ENCODE measurements at places on chromosomes 3 and 15.

- DNase-seq, result no peak
Observed at GRCh38 chr15:74402873-74403587, 30.7 kb downstream of the SEMA7A start.

- no peak for DNase-seq
Observed at GRCh38 chr3:30671527-30672286, 65.3 kb downstream of the TGFBR2 start.

DNA sequence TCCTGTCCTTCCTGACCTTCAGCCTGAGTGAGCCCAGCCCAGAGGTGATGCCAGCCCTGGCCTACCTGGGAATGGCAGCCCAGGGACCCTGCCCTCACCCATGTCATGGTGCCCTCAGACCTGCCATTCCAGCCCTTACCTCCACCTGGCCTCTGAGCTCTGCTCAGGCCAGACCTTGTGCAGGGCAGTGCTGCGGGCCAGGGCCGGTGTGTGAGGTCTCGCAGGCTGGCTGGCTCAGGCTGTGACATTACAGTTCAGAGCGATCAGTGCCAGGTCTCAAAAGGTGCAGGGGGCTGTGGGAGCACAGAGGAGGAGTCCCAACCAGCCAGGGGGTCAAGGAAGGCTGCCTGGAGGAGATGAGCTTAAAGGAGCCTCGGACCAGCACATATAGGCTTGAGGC is 6.4 kb upstream of the CPLX3 start:
- no peak for DNase-seq

DNA sequence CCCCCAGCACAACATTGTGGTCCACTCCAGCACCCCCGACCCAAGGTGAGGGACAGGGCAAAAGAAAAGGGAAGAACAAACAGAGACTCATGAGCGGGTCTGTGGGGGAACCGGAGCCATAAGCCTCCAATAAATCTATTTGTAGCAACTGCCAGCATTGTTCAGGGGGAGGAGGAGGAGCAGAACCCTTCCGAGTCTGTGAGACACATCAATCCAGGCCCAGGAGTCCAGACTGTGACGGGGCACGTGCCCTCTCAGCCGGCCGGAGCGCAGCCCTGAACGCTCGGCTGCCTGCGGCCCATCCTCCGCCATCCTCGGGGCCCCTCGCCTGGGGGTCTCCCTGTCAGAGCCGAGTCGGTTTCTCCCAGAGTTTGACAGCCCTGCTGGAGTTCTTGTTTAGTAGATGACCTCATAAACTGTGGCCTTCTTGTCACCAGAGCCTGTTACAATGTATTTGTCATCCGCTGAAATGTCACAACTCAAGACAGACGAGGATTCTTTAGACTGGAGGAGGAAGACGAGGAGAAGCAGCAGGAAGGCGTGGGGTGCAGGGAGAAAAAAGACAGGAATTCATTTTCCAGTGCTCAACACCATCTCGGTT is 47.9 kb downstream of the TLE3 start:
- DNase-seq, result no peak

- DNase-seq, result no peak
Observed at GRCh38 chr15:45393851-45394250, 15.5 kb upstream of the GATM start.

- no peak for DNase-seq
Observed at GRCh38 chr3:73832426-73832825, 207.7 kb upstream of the PDZRN3 start.

GRCh38 chr3:66381626-66382025 is 119.2 kb downstream of the LRIG1 start:
- DNase-seq, result no peak

- DNase-seq, result no peak
Observed at GRCh38 chr3:79415356-79415755, 352.4 kb downstream of the ROBO1 start.

DNA sequence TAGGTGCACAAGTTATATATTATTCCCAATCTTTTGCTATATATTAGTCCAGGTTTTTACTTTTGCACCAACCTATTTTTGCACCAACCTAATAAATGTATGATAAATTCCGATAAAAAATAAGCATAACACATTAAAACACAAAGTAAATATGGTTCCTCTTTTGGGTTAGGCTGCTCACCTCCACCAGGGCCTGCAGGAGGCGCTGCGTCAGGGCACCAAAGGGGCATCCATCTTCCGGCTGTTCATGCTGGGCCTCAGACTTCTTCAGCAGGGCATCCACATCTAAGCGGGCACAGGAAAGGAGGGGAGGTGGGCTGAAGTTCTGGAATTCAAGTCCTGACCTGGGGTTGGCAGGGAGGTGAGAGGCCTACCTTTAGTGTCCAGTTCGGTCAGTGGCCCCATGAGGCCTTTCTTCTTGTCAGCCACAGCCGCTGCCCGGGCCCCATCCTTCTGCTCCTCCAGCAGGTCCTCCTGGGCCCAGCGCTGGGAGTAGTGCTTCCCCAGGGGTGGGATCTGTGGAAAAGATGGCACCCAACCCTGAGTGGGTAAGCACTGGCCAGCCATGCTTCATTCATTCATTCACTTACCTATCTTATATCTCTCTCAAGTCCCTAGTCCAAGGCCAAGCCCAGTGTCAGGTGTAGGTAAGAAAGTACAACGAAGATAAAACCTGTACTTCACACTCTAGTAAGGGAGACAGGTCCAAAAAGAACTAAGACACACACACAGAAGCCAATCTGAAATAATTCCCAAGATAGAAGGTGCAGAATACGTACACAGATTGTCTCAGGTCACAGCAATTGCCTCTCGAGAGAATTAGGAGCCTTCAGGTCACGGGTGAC is 5.2 kb downstream of the TADA3 start:
- no peak for DNase-seq

GRCh38 chr15:42264795-42265194 is 8.2 kb upstream of the GANC start:
- no peak for DNase-seq

DNA sequence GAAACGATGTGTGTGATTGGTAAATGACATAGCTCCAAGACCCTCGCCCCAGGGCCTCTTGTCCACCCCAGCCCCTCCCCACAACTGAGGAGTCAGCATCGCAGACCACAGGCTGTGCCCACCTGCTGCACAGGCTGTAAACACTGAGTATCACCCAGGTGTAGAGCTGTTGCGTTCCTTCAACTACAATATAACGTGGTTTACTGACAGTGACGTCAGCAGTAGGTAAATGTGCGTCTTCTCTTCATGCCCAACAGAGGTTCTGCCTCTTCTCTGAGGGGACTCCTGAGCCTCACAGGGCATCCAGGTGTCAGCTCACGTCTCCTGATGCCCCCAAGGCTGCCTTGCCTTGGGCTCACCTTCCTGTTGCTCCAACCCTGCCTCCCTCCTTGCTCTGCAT is 395.1 kb downstream of the CACNA2D3 start:
- no peak for DNase-seq

- DNase-seq, result no peak
Observed at GRCh38 chr3:183896184-183896583, 11.5 kb upstream of the PARL start.

DNA sequence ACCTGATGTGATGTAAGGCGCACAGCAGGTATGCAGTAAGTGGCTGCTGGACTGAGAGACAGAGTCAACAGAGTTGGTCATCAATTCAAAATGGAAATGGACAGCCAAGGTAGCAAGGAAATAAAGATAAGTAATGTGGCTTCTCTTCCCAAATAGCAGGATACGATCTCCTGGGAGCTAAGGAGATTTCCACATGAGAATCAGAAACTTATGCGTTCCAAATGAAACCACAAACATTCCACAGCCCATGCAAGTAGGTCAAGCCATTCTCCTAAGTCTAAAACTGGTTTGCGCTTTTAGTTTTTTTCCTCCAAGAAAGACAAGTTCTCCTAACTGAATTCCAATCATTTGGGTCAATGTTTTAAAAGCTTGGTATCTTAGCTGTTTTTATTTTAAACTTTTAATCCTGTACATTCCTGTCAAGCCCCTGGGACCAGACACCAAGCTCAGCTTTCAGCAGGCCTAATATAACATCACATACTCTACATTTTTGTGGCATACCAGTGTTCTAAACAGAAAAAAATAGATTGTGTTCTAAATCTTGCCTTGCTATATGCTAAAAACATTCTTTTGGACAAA is 73.7 kb upstream of the TSPAN3 start:
- no peak for DNase-seq

DNA sequence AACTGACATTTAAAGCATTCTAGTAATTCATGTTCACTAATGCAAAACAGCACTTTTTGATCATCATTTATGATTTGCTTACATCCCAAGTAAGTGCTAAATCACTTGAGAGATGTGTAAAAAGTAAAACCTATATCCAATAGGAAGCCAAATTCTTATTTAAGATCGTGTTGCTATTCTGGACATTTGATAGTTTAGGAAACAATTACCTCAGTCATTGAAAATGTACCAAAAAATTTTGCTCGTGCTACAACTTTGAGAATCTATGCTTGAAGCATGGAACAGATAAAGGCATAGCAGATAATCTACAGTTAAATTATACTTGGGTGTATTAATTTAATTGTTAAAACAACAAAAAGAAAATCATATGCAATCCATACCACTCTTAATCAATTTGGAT is 571.6 kb upstream of the NR2F2 start:
- DNase-seq, result no peak

DNA sequence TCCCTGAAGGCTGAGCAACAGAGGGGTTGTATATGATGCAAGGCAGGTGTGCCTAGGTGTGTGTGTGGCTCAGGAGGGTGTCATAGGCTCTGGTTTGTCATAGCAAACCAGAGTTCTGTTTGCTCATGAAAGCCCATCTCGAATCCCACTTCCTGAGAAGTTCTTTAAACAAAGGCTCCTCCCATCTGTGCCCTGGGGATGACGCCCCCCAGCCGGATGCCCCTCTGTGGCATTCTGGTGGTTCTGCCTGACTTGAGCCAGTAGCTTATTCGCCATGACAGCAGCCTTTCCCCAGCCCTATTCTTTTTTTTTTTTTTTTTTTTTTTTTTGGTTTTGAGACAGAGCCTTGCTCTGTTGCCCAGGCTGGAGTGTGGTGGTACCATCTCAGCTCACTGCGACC is 45.4 kb downstream of the PDIA5 start:
- DNase-seq, result no peak

- DNase-seq, result no peak
Observed at GRCh38 chr15:64315216-64315615, 40.8 kb downstream of the CSNK1G1 start.

DNA sequence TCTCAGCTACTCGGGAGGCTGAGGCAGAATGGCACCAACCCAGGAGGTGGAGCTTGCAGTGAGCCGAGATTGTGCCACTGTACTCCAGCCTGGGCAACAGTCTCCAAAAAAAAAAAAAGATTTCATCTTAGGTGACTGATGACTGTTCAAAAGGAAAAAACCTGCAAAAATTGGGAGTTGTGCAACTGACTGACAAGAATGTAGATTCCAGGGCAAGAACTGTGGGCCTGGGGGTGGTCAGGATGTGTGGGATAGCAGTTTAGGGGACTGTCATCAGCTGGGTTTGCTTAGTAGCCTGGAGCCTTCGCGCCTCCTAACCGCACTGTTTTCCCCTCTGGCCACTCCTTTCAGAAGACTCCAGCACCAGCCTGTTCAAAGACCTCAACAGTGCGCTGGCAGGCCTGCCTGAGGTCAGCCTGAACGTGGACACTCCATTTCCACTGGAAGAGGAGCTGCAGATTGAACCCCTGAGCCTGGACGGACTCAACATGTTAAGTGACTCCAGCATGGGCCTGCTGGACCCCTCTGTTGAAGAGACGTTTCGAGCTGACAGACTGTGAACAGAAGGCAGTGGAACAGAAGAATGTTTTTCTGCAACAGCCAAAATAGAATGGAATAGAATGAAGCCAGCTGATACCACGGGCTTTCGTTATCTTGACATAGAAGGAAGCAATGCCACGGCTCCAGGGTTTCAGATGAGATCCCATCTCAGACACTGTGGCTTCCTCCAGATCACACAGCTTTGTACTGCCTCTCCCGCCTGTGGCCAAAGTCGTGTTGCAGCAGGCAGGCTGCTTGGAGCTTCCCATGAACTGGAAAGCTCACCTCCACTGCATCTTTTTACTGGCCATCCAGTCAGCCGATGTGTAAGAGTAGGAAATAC is 75.3 kb upstream of the BLM start:
- DNase-seq, result no peak

DNA sequence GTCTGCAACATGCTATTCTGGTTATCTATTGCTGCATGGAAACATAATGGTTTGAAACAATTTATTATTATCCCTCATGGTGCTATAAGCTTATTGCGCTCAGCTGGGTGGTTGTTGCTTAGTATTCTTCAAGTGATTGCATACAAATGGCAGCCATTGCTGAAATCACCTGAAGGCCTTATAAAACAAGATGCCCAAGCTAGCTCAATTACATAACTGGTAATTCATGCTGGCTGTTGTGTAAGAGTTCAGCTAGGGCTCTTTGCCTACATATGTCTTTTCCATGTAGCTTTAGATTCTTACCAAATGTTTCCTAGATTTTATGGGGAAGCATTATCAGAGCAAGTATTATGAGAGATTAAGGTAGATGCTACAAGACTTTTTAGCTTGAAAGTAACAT is 644.0 kb upstream of the CBLB start:
- no peak for DNase-seq

GRCh38 chr3:122952520-122952919 is 75.0 kb downstream of the SEMA5B start:
- DNase-seq, result no peak

GRCh38 chr3:170534227-170534626 is 51.6 kb downstream of the SLC7A14 start:
- no peak for DNase-seq

GRCh38 chr3:143171141-143171980 is 51.8 kb downstream of the CHST2 start:
- DNase-seq, result no peak

DNA sequence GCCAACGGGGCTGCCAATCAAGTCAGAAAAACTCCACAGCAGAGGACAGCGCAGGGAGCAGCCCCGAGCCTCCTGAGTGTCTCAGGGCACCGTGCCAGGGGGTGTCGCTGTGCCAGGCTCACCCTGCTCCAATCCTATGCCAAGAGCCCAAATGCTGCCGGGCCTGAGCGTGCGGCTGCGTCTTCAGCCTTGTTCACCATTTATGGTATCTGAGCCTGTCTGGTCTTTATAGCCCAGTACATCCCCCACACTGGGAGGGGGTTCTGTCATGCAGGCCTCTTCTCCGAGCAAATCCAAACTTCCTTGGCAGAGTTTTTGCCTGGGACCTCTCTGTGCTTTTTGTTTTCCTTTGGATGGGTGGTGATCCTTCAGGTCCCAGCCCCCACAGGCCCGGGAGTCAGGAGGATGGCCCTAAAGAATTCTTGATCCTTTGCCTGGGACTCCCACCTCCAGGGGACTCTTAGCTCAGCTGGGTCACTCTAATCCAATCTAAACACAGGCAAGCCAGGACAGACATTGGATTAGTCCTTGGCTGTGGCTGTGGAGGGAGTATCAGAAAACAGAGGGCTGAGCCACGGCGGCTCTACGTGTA is 135.1 kb upstream of the HACD2 start:
- DNase-seq, result no peak

- DNase-seq, result no peak
Observed at GRCh38 chr15:96160269-96160668, 170.2 kb upstream of the NR2F2 start.

Data from osteocyte (in vitro differentiated cells).